Glomerular endothelial cell (primary cell): ENCODE measurements at places on chromosomes 12 and 14. TPM values are rescaled to one million over a fixed set of nuclear protein-coding genes. Genes with fewer than 3 reads are reported as not detected.

The BHLHE41 gene
- total RNA-seq, result 2.7 and 4.4 TPM in 2 replicates

The SMIM41 gene
- total RNA-seq, result not detected in 2 replicates

The LRRIQ1 gene
- total RNA-seq, result 0.78 and 0.88 TPM in 2 replicates

The ACOT6 gene
- not detected in 2 replicates for total RNA-seq

The JDP2 gene
- 8.8 and 13.0 TPM in 2 replicates for total RNA-seq

The RBP5 gene
- 5.5 TPM in 1 of 2 replicates, not detected in the other for total RNA-seq
